ENCODE measurements at places on chromosomes 4 and X.

- DNase-seq: no peak
These were observed 11.5 kb upstream of the GABRE start for GRCh38 chrX:151985955-151986354.

DNA sequence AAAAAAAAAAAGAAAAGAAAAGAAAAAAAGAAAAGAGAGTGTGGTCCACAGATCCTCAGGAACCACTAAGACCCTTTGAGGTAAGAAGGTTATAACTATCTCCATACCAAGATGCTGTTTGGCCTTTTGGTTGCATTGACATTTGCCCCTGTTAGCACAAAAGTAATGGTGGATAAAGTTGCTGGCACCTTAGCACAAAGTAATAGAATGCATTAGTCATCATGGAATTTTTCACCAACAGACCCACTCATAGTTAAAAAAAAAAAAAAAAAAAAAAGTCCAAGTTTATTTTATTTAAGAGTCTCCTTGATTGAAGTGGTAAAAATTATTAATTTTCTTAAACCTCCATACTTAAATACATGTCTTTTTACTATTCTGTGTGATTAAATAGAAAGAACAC lies 78.4 kb upstream of the RBPJ start:
- no peak for DNase-seq

DNA sequence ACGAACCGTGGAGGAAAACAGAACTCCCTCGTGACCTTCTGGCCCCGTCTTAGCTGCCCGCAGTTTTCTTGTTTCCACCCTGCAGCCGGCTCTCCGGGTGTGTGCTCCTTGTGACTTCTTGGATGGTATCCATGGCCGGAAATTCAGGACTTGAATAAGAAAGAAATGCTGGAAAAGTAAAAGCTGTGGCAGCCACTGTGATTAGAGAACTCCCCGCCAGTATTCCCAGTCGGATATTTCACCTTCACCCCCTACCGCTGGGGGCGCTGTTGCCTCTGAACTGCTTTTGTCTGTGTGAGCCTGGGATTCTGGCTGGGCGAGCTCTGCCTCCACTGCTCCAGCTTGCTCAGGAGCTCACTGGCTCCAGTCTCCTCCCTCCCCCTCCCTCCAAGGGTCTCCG lies 41.5 kb upstream of the CYP4V2 start:
- DNase-seq: peak; percentile 74

DNA sequence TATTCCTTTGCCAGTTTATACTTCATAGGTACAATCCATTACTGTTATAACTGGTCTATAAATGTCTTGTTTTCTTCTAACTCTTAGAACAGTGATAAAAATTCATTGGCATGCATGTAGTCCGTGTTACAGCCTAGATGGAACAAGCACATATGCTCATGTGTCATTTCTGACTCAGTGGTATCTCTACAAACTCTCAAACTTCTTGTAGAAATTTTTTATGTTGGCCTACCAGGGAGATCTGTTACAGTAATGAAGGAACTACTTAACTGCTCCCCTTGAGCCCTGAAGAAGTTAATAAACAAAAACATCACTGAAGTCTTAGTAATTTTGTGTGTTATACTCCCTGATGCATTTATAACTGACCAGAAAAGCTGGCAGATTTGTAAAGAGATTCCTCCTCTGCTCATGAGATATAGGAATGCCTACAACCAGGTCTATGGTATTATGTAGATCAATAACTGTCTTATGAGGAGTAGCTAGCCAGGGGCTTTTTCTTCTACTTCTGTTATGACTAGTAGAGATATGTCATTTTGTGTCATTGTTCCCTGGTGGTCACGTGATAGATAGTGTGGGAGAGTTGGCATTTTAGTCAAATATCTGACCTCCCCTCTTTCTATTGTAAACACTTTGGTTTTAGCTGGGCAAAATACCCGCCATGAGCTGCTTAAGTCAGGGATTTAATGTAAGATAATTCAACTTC lies 53.7 kb upstream of the FAAH2 start:
- no peak for DNase-seq

DNA sequence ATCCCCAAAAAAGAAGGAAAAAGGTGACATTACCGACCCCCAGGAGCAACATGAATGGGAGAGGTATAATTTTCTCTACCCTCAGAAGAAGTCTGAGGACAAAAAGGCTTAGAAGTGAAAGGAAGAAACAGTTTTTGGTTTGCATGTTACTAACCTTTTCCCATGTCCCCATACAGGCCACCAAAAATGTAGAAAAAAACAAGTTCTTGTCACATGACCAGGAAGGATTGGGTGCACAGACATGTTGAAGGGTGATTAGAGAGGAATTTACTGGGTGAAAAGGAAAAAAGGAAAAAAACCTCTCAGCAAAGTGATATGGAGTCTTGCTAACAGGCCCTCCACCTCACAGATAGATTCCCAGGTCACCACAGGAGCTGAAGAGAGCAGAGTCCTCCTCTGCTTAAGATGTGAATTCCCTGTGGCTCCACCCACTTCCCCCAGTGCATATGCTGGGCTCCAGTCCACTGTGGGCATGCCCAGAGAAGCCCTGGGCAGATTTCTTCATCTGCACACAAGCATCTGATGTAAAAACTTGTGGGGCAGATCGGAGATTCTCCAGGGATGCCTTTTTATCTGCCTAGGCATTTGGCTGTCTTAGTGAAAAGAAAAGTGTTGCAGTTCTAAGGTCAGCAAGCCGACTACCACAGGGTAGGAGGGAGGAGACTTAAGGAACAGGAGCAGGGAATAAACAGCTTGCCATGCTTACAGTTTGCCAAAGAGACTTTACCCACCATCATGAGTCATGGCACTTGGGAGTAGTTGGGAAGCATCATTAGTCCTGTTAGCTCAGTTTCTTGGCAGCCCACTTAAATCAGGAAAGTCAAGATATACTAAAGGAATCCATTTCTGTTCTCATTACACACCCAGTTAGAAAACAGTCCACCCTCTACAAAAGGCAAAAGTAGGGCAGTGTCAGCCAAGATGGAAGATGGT lies 25.0 kb upstream of the PASD1 start:
- no peak for DNase-seq

DNA sequence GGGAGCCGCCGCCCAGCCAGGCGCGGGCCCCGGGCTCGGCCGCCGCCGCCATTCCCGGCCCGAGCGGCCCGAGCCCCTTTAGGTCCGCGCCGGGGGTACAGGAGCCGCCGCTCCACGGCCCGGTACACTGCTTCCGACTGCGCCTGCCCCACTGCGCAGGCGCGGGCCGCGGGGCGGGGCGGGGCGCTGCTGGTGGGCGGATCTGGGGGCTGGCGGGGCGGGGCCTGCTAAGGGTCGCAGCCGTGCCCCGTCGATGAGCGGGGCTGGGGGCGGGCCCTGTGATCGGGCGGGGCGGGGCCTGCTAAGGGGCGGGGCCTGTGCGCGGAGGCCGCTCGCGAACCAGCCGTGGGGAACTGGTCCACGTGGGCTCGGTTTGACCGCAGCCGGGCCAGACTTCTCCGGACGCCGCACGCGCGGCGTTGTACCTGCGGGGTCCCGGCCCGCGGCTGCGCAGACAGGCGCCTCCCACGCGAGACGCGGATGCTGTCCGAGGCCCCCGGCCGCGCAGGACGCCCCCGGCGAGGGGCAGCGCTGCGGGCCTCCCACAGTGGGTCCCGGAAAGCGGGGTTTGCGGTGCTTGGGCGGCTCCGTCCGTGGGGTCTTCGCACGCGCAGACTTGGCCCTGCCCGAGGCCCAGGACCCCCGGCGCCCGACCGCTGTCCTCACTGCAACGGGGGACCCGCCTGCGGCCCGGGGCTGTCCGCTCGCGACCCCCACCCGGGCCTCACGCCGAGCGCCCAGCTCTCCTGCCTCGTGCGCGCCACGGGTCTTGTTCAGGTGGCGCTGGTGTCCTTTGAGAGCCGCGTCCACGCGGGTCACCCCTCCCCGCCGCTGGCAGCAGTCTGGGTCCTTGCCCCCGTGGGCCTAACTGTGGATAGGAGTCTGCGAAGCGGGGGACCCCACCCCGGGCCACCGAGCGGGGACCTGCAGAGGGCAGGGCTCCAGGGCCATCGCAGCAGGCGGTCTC lies at the start of gene DGKQ:
DGKQ (minus strand) TSS at position 139 of the 967 bp plus-strand sequence; CDS start at position 52, 87 bp downstream.
- peak; percentile 78 for DNase-seq

- DNase-seq: peak; percentile 13
These were observed at the start of gene BEX2 for GRCh38 chrX:103310555-103311398. TSS of gene BEX2 (minus strand) at chrX:103310990. CDS start at chrX:103309976, 1,014 bp downstream.

DNA sequence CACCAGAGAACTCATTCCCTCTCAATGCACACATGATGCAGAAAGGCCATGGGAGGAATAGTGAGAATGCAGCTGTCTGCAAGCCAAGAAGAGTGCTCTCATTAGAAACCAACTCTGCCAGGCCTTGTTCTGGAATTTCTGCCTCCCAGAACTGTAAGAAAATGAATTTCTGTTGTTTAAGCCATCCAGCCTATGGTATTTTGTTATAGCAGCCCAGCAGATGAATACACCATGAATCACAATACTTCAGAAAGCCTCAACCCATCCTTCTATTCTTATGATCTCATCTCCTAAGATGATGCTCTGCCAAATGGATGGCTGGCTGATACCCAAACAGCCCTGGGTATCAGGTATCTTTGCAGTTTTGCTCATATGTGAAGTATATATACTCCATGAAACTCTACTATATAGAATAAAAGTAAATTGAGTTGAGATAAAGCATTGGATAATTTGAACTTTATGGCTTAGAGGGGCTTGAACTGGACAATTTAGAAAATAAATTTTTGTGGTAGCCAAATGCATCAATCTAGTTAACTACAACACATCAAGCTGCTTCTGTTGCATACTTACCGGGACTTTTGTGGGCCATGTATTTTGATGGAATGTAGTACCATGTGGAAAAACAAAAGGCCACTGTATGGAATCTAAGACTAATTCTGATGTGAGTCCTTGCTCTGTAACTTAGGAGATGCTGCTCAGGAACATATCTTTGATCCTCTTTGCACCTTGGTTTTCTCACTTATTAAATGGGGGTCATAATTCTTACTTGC lies 245.9 kb downstream of the HS3ST1 start:
- no peak for DNase-seq

GRCh38 chr4:182242787-182243186 lies 415 bp upstream of the TENM3 start:
- no peak for DNase-seq

DNA sequence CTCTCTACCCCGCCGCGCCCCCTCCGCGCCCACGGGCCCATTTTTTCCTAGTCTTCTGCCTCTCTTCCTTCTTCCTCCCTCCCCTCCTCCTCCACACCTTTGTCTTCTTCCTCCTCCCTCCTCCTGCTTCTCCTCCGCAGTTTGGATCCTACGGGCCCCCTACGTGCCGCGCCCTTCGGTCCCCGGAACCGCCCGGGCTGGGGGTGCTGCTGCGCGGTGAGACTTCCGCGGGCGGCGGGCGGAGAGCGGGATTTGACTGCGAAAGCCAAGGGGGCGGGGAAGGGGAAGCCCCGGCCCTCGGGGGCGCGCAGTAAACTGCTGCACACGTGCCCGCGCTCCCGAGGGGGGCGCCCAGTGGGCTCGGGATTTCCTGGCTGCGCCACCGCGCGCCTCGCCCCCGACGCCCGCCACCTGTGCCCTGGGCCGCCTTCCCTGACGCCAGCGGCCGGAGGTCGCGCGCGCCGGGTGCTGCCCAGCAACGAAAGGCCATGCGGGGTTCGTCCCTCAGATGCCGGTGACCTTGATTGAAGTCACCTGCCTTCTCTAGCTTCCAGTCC lies 3.3 kb upstream of the NKX3-2 start:
- no peak for DNase-seq

DNA sequence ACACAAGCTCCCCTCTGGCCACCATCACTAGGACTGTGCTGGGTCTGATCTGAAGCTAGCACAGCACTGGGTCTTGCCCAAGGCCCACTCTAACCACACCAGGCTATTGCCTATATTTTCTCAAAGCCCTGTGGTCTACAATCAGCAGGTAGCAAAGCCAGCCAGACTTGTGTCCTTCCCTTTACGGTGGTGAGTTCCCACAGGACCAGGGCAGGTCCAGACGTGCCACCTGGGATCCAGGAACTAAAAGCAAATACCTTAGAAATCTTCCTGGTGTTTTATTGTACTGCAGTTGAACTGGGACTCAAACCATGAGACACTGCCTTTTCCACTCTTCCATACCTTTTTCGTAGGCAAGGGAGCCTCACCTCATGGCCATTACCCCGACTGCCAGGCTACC lies 9.0 kb upstream of the MAGEC2 start:
- DNase-seq: no peak

DNA sequence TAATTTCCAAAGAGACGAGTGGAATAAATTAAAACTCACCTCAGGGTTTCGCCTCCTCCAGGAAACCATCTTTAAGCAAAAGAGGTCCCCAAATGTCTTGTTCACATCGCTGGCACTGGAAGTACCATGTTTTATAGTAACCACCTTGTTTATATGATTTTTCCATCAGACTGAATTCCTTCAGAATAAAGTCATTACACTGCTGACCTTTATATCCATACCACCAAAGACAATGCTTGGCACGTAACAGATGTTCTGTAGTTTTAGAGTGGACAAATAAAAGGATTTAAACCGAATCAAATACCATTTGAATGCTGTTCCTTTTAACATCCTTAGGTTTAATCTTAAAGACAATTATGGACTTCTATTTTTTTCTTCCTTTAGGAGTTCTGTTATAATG lies 4.7 kb downstream of the NUDT6 start:
- no peak for DNase-seq

DNA sequence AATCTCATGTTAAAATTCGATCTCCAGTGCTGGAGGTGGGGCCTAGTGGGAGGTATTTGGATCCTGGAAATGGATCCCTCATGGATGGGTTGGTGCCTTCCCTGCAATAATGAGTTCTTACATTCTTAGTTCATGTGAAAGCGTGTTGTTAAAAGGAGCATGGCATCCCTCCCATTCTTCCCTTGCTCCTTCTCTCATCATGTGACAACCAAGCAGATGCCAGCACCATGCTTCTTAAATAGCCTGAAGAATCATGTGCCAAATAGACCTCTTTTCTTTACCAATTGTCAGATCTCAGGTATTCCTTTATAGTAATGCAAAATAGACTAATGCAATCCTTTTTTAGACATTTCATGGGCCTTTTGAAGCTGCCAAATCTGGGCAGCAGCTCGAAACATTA lies 29.0 kb upstream of the CLNK start:
- no peak for DNase-seq

DNA sequence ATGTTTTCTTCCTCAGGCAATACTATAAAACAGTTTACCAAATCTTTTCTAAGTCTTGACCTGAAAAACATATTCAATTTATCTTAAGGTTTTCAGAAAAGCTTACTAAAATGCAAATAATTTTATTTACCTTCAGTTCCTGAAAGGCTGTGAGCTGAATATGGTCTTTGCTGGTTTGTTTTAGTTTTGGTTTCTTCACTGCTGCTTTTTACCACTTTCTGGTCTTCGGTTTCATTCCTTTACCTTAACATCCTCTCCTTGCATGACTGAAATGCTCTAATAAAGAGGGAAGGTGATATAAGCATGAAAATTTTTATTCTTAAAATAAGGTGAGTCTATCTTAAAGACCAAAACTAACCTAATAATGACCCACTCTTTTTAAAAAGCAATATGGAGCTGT lies 97.1 kb upstream of the NRK start:
- DNase-seq: no peak

- no peak for DNase-seq
These were observed 107.5 kb downstream of the APBB2 start for GRCh38 chr4:41106694-41107419.

GRCh38 chrX:46551494-46552128 lies 6.4 kb upstream of the ZNF674 start:
- DNase-seq: no peak

All from COLO829 (cell line).